CD4-positive, alpha-beta T cell treated with Interleukin-21 for 1 hour (primary cell): ENCODE measurements at places on chromosomes 4 and X.

GRCh38 chr4:144572660-144573059 lies 73.3 kb upstream of the HHIP start:
- DNase-seq = no peak

GRCh38 chrX:69306063-69306404 lies 140.8 kb upstream of the PJA1 start:
- no peak for DNase-seq

- no peak for DNase-seq
These were observed 88.3 kb downstream of the BCOR start for GRCh38 chrX:40009462-40009851.

GRCh38 chrX:129653181-129653970 lies 1.4 kb downstream of the APLN start:
- DNase-seq = no peak

GRCh38 chr4:114257501-114257900 lies 278.1 kb upstream of the ARSJ start:
- DNase-seq = no peak

DNA sequence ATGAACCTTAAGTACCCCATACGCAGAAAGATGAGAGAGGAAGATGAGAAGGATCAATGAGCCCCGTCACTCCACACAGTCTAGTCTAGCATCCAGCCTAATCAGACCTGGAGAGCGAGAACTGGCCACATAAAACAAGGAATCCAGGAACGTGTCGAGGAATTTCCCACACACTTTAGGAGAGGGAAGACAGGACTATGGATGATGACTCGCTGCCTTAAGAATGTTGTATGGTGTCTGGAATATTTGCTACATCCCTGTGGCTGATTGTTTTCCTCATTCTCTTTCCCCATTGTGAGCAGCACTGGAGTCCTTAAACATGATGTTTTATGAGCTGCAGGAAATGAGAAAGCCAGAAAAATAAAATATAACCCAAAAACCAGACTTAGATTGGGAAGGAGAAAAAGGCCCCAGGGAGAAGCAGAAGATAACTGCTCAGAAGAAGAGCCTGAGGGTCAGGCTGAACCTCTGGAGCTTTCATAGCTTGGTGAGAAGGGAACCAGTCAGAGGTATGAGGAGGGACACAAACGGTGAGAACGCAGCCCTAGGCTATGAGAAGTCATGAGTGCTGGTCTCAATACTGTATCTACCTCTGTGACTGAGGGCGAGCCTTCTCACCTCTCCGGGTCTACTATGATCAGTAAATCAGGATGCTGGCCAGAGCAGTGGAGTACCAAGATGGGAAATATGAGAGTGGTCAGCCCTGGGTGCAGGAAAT lies 139.5 kb upstream of the NOCT start:
- DNase-seq = no peak

DNA sequence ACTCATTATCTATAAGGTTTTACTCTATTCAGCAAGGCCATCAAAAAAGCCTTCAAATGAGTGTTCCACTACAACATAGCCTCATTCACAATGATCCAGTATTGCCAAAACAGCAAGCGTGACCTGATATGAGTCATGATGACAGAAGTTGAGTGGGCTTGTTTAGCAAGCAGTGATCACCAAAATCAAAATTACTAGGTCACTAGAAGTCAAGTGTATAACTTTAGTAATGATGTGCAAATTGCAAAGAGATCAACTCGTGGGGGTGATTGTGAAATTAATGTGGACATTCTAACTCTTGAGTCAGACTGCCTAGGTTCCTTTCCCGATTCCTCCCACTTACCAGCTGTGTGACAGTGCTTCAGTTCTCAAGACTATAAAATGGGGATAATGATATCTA lies 124.5 kb downstream of the CHM start:
- DNase-seq = no peak

DNA sequence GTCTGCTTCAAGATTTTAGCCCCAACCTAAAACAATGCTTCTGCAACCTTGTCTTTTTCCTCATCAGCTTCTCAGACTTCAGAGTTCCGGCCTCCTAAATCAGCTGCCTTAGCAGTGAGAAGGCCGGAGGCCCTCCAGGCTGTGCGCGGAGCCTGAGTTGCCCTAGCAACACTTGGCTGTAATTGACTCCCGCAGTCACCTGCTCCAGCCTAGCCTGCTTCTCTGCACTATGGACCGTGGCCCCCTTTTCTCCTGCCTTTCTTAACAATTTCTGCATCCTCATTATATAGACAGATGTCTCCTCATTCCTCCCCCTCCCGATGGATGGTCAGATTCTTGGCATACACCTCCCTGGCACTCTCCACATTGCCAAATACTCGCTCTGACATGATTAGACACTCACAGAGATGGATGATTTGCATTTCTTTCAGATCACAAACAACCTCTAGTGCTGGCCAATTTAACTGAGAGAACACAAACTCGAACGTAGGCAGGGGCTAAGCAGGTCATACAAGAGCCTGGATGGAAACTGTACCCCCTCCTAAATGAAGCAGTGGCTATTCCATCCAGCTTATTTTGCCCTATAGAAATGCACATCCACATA lies 9.5 kb upstream of the HUWE1 start:
- no peak for DNase-seq

DNA sequence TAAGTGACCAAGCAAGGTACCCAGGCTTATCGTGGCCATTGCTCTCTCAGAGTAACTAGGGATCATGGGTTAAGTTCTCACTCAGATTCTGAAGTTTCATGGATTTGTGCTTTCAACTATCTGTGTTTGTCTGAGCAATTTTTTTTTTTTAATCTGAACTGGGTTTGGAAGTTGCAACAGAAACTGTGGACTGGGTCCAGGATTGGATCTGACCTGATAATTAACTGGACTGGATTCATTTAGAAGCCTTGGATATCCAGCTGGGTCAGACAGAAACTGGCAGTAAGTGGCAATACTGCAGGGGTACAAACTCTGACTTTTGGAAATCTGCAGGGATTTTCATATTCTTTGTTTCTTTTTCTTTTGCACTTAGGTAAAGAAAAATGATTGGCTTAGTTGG lies 38.7 kb upstream of the FGF2 start:
- no peak for DNase-seq

GRCh38 chr4:140719022-140719421 lies 37.2 kb downstream of the TBC1D9 start:
- DNase-seq = no peak

GRCh38 chrX:134717698-134718097 lies 59.4 kb upstream of the PLAC1 start:
- no peak for DNase-seq

DNA sequence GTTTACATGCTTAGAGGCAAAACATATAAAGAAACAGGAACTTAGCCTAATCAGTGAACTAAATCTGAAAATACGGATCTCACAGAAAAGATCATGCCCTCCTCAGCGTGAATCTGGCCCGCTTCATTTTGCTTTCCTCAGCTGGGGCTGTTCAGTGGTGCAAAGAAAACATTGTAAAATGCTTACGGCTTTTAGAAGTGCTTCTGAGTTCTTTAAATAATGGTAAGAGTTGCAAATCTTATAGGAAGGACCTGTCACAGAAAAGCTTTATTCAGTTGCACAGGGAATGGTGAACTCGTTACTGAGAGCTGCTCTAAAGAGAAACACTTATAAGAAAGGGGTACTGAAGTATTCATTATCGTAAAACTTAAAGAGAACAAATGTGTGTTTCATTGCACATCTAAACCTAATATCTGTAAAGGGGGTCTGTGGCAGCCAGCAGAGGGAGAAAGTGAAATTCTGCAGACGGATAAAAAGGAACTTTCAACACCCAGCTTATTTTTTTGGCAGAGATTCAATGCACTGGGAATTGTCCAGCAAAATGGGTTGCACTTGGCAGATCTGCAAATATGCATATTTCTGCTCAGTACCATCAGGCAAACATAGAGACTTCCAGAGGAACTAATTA lies 139.2 kb upstream of the ANK2 start:
- no peak for DNase-seq

GRCh38 chr4:5133201-5133600 lies 81.9 kb downstream of the STK32B start:
- no peak for DNase-seq

DNA sequence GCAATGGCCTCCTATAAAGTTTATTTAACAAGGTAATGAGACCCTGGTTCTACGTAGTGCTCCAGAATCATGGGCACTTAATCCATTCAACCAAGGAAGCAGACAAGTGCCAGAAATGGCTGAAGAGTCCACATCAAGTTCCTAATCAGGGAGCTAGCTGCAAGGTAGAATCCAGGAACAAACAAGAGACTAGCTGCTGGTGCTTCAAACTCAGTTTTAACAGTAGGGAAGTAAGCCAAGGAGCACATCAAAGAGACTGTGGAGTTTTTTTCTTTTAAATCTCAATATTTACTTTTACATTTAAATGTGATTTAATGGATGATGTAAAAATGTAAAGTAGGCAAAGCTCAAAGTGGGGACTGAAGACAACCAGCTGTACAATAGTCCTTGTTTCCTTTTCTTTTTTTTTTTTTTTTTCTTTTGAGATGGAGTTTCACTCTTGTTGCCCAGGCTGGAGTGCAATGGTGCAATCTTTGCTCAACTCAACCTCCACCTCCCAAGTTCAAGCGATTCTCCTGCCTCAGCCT lies 630.4 kb downstream of the CCSER1 start:
- no peak for DNase-seq

- no peak for DNase-seq
These were observed 192.3 kb downstream of the TLL1 start for GRCh38 chr4:166065324-166065723.

GRCh38 chr4:23957465-23957864 lies 67.6 kb upstream of the PPARGC1A start:
- DNase-seq = no peak

GRCh38 chr4:62544428-62544827 lies 1344.3 kb downstream of the ADGRL3 start:
- no peak for DNase-seq

DNA sequence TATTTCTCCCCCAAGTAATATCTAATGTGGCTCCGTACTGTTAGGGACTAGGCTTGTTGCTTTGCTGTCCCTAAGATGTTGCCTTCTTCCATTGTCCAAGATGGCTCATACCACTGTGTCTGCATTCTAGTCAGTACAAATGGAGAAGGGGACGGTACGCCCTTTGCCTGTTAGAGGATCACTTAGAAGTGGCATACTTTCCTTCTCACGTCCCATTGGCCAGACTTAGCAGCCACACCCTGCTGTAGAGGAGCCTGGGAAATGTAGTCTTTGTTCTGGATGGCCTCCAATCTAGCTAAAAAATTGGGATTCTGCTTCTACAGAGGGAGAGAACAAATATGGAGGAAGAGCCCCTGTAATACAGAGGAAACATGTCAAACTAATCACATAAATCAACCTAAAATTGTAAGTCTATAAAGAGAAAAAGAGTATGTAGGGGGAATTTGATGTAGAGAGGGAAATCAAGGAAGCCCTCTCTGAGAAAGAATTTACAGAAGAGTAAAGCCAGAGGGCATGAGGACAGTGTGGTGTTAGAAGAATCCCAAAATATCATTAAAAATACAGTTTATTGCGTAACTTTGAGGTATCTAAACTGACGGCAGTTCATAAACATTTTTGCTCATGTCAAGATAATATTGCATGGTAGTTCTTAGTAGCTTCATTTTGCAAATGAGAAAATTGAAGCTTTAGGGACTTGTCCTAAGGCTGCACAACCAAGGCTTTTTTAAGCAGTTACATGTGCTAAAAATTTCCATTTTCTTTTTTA lies 15.1 kb downstream of the PRIMPOL start:
- no peak for DNase-seq

DNA sequence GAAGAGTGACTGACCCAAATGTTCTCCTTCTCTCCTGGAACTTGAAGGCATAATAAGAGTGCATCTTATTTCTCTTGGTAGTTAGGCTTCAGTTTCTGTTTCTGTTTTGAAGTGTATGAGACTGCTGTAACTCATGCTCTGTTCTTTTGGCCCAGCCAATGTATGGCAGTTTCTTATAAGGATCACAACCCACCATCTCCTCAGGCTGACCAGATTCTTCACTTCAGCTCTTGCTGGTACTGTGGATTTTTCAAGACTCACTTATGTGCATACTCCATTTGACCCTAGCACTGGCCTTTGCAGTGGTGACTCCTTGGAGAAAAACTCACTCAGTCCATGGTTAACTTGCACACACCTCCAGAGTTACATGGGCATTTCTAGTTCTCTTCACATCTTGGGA lies 9.6 kb upstream of the YTHDC1 start:
- DNase-seq = no peak

DNA sequence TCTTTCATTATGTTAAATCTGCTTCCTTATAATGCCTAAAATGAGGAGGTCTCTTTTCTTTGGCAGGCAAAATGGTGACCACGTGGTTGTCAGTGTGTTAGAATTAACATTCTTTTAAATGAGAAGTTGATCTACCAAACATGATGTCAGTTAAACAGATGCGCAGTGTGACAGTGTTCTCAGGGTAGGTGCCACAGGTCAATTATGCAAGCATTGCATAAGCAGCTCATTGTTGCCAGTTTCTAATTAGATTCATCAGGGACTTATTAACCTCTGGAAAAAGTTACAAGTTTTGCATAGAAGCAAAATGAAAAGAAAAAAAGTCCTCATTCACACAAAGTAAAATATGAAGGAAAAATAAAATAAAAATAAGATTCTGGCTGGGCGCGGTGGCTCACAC lies 324.1 kb upstream of the GALNT7 start:
- DNase-seq = no peak

DNA sequence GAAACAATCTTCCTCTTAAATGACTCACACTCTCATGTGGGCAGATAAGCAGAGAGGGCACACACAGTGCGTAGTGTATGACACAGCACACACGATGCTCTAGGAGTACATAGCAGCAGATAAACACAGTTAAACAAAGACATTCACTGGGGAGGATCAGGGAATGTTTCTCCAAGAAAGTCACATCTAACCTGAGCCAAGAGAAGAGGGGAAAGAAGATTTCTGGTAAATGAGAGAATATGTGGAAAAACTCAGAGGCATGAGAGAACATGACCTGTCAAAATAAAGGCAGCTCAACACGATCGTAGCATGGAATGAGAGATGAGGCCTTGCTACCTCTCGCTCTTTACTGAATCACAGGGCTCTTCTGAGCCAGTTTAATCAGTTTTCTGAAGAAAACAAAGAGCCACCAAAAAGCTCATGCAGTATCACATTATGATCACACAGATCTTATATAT lies 251.0 kb downstream of the ANK2 start:
- DNase-seq = no peak

GRCh38 chr4:168852933-168853713 lies 156.9 kb downstream of the CBR4 start:
- no peak for DNase-seq

DNA sequence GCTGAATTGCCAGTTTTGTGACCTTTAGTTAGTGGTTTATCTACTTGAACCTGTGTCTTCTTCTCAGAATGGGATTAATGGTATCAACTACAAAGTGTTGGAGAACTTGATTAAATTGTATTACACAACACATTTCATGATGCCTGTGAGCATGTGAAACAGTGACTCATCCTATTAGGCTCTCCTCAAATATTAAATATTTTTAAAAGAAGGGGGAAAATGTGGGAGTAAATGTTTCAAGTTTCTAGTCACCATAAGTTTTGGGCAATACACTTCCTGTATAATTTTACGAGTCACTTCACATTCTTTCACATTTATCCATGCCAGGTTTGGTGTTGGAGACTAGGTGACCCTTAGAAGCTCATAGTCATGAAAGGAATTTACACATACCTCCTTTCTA lies 147.0 kb downstream of the HS3ST1 start:
- DNase-seq = no peak
